NCI-H524 treated with DMSO at 0.1 percent for 48 hours (cell line): ENCODE measurements at places on chromosomes 11 and 22.
A peak's percentile ranks its signal among the peaks of the same experiment; 100 is the strongest.

- DNase-seq = no peak
Measured at GRCh38 chr22:30430933-30431332, 5.4 kb downstream of the MTFP1 start.

GRCh38 chr22:46731246-46732040 is 6.6 kb downstream of the CERK start:
- DNase-seq = no peak

- DNase-seq = no peak
Measured at GRCh38 chr11:103170865-103171264, 61.6 kb downstream of the DYNC2H1 start.

DNA sequence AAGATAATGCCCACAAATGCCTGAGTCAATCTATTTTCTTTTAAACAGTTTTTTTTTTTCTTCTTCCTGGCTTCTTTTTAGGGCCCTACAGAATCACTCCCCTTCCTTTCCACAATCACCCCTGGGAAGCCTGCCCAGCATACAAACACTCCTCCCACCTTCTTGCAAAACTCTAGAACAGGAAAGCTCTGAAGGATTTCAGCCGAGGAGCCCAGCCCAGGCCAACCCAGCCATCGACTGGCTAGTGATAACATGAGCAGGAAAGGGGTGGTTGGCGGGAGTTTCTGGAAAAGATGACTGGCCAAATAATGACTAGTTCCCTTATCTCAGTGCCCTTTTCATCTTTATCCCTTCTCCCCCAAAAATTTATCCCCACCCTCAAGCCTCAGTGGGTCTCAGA is 68.2 kb downstream of the USP35 start:
- no peak for DNase-seq

GRCh38 chr22:23263651-23264555 is 83.6 kb downstream of the BCR start:
- DNase-seq = no peak

DNA sequence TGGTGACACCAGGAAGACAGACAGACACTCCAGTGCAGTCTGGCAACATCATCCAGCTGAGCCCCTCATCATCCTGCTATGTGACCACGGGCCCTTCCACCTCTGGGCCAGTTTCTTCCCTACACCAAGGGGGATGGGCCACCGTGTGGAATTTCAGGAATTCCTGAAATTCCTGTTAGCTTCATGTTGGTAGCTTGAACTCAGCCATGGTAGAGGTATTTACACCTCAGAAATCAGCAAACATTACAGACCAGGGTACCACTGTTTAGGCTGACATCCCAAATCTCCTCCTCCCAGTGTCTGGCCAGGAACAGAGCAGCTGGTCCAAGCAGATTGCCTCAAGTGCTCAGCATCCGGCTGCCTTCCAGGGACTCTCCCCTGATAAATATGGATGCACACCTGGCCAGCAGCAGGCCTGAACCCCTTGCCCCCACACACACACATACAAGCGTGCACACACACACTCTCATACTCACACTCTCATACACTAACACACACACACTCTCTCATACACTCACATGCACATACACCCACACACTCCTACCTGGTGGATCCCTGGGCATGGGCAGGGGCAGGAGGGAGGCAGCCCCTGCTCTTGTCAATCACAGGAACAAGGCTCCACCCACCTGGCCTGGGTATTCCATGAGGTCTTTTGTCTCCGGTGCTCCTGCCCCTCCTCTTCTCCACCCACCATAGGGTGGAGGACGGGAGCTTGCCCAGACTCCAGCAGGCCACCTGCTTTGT is 85.2 kb downstream of the BUD13 start:
- peak; percentile 88 for DNase-seq

GRCh38 chr11:102669664-102670063 is 35.9 kb downstream of the MMP27 start:
- DNase-seq = no peak

- no peak for DNase-seq
Measured at GRCh38 chr22:41799486-41800347, 762 bp upstream of the CCDC134 start.

DNA sequence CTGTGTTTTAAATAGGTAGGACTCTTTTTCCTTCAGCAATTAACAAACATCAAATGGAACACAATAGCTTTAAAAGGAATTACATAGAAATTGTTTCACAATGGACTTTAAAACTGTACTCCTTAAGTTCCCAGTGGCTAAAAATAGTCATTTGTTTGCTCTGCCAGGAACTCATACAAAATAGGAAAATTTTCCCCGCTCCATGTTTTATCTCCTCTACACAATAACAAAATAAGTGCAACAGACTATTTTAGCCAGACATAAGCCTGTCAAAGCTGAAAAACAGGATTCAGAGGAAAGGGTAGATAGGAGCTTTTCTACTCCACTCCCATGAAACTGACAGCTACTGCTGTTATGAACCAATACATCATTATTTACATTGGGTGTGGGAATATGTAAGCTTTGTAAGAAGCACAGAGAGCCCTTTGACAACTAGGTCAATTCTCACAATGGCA is 90.1 kb downstream of the STK33 start:
- DNase-seq = no peak

- DNase-seq = no peak
Measured at GRCh38 chr11:114155116-114155515, 95.6 kb downstream of the ZBTB16 start.

DNA sequence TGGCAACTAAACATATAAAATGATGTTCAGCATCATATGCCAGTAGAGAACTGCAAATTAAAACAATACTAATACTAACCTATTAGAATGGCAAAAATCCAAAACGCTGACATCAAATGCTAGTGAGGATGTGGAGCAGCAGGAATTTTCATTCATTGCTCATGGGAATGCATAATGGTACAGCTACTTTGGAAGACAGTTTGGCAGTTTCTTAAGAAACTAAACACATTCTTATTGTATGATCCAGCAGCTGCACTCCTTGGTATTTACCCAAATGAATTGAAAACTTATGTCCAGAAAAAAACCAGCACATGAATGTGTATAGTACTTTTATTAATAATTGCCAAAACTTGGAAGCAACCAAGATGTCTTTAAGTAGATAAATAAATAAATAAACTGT is 258.0 kb downstream of the TENM4 start:
- DNase-seq = no peak

GRCh38 chr11:57798905-57799559 is 37.4 kb downstream of the CTNND1 start:
- DNase-seq = no peak

GRCh38 chr11:83044958-83045712 is 26.6 kb downstream of the RAB30 start:
- no peak for DNase-seq

DNA sequence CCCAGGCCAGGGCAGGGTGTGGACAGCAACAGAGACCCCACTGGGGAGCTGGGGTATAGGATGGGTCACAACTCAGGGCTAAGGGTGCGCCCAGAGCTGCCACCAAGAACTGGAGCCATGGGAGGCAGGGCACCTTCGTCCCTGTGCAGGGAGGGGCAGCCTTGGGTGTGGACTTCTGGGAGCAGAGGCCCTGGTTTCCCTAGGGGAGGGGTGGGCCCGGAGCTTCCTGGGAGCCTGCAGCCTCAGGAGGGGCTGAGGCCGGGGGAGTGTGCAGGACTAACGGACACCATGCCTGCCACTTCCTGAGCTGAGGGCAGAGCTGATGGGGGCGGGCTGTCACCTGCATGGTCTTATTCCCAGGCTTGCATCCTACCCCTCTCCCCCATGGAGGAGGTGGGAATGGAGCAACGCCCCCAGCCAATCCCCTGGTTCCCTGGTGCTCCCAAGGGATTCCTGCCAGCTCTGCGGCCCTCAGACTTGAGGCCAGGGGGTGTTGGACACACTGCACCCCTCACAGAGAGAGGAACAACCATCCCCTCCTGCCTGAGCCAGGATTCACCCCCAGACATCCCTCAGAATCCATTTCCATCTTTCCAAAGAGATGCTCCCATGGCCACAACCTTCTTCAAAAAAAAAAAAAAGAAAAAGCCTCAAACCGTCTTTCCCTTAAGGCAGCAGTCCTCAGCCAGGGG is 225.7 kb downstream of the CTTN start:
- DNase-seq = no peak

DNA sequence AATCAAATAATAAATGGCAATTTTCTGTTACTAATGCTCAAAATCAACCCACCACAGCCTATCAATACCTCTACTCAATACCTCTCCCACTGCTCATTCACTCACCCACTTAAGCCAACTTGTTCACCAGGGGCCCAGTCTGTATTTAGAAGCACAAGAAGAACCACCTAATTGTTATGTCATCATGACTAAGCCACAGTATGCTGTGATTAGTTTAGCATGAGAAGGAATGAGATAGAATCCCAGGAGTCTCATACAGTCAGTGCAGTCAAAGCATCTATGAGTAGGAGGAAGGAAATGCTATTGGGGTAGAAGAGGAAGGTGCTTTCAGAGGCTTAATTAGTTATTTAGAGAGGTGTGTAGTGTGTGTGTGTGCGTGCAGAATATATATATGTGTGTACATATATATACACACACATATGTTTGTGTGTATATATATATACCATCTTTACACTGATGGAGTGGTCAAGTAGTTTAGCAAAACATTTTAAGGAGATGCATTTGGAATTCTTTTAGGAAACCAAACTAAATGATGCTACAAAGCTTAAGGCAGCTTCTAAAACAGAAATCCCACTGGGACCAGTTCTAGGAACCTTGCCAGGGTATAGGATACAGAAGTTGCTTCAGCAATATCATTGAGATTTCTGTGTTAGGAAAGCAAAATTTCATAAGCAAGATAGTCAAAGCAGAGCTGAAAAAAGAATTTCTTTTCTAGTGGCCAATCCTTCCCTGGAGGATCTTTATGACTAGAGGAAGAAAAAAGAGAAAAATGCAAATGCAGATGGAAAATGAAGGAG is 27.5 kb downstream of the KCNA4 start:
- DNase-seq = no peak

GRCh38 chr11:20065406-20065805 is 94.9 kb downstream of the DBX1 start:
- DNase-seq = no peak

- no peak for DNase-seq
Measured at GRCh38 chr11:44529895-44530412, 35.5 kb upstream of the CD82 start.

GRCh38 chr11:43573233-43573632 is 107.3 kb upstream of the HSD17B12 start:
- no peak for DNase-seq

DNA sequence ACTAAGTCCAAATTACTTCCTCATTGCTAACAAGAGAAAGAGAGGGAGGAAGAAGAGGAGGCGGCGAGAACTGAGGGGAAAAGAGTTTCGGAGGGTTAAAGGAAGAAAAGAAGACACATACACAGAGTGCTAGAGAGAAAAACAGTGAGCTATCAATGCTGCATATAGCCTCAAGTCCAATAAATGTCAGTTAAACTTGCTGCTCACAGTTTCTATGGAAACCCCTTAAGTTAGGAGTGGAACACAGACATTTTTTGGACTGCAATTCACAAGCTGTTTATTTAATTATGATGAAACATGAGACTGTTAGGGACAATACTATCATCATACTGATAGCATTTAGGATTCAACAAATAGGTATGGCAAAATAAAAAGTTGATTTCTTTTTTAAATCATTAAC is 1320.4 kb downstream of the LRRC4C start:
- DNase-seq = no peak

DNA sequence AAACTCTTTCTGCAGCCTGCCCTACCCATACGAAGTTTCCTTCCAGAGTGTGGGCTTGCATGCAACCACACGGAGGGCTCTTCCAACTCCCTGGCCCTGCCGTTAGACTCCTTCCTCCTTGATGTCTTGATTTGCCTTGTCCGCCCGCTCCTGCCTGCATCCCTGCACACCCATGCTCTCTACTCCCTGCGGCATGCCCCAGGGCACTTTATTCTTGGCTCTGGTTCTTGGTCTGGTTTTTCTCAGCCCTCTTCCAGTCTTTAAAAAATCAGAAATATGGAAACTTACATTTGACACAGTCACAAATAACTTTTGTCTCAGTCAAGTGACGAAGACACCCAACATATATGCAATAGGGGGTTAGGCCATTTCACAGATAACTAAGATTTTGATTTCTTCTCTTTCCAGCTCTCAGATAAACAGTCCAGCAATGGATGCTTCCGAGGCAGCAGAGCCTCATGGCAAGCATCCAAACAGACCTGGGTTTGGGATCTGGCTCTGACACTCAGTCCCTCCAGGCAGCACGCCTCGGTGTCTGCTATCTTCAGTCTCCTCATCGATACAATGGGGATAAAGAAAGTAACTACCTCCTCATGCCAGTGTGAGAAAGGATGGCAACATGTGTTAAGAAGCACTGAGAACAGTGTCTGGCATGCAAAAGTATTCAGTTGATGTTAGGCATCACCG is 15.7 kb upstream of the OPCML start:
- DNase-seq = no peak

DNA sequence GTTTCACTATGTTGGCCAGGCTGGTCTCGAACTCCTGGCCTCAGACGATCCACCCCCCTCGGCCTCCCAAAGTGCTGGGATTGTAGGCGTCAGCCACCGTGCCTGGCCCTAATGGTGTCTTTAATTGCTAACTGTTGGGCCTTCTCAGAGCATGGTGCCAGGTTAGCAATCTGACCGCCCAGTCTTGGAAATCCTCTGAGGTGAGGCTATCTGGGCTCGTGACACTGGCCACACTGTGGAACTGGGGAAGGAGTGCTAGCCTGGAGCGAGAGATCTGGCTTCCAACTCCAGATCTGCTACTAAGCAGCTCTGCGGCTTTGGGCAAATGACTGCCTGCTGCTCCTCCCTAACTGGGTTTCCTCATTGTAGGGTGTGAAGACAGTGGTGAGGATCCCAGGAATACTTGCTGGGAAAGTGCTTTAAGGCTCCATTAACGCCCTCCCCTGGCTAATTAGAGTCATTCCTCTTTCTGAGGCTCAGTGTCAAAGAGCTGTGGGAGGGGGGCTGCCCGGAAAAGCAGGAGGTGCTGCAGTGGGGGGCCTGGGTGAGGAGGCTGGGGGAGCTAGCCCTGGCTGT is 35.4 kb downstream of the CHRDL2 start:
- DNase-seq = no peak

DNA sequence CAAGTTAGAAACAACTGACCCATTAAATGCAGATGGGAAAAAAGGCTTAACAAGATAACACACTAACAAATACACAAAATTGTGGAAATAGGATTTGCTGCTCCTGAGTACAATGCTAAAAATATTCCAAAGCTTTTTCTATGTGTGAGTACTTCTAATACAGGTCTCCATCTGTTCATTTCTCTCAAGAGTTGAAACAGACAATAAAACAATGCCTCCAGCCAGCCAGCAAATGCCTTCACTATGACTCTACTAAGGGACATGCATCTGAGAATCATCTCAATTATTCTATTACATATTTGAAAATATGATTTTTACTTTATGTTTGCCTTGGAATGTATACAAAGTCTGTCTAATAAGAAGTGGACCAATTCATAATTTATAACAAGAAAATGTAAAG is 119.0 kb downstream of the CADM1 start:
- no peak for DNase-seq
